Stimulated activated CD8-positive, alpha-beta memory T cell treated with anti-CD3 and anti-CD28 coated beads, Interleukin-15, amount 100 ng/mL, for 4 hours (primary cell): ENCODE measurements at places on chromosomes 12 and 14.

DNA sequence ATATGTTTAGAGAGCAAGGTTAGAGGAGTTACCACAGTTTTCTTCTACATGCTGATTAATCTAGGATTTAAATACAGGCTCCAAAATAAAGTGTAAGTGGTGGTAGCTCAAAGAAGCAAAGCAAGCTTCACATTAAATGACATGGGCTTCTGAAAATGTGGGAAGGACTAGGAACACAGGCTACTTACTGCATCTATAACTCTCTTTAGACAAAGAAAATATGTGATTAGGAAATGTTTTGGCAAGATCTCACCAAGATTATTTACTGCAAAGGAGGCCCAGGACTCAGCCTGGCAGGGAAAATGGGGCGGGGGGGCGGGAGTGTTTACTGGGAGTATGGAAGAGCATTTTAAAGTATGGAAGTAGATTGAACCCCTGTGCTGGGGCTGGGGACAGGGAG is 39.4 kb downstream of the ETV6 start:
- no peak for DNase-seq

GRCh38 chr12:121792607-121793439 is 665 bp downstream of the RHOF start:
- no peak for DNase-seq

- no peak for DNase-seq
These were observed 34.7 kb downstream of the MIA2 start for GRCh38 chr14:39268393-39268792.

DNA sequence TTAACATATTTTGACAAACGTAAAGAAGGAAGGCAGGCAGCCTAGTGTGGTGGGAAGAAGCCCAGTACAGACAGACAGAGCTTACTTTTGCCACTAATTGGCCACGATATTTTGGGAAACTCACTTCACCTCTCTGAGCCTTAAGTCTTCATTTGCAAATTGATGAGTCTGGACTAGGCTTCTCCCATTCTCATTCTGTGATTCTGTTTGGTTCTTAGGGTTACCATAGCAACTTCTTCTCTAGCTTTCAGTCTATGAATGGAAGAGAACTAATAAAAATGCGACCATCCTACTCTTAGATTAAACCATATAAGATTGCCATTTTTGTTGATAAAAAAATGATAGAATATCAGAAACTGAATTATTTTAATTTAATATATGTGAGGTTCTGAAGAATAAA is 210.5 kb downstream of the SNAPC1 start:
- no peak for DNase-seq

DNA sequence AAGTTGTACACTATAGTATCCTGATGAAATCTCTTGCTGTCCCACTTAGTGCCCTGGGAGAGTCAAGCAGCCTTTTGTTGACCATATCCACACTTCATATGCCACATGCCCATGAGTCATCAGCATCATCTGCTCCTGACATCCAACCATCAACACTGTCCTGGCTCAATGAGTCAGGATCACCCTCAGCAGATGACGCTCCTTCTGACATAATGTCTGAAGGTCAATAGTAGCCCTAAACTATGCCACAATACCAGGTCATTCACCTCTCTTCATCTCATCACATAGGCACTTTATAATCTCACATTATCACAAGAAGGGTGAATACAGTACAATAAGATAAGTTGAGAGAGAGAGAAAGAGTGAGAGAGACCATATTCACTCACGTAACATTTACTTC is 369.0 kb upstream of the FAR2 start:
- no peak for DNase-seq
